Sigmoid colon (tissue), 7 donors: ENCODE measurements at places on chromosomes 12 and 14.

DNA sequence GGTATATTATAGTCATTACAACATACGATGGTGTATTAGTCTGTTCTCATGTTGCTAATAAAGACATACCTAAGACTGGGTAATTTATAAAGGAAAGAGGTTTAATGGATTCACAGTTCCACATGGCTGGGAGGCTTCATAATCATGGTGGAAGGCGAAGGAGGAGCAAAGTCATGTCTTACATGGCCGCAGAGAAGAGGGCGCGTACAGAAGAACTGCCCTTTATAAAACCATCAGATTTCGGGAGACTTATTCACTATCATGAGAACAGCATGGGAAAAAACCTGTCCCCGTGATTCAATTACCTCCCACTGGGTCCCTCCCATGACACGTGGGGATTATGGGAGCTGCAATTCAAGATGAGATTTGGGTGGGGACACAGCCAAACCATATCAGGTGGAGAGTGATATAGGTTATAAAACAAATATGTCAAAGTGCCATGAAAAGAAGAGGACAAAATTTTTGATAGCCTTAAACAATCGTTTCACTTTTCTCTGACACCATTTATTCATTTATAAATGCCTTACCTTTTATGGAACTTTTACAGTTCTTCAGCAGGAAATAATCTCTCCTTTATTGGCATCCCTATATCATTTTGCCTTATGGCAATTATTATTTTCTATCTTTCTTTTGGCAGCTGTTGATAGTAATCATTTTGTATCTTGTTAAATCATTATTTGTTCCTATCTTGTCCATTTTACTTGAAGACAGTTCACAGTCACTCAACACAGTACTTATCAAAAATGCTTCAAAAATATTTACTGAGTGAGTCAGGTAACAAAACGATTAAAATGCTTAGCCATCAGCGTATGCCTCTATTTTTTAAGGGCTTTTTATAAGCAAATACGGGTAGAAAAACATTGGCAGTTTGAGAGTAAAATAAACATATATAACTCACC is 196.0 kb downstream of the RAD51B start:
- no peak for DNase-seq

GRCh38 chr14:79057333-79057732 is 887.2 kb downstream of the NRXN3 start:
- DNase-seq, result no peak

- DNase-seq, result no peak
These were observed 46.0 kb downstream of the SPIC start for GRCh38 chr12:101521136-101521535.

GRCh38 chr12:49301760-49302159 is 6.8 kb downstream of the PRPH start:
- DNase-seq, result no peak

DNA sequence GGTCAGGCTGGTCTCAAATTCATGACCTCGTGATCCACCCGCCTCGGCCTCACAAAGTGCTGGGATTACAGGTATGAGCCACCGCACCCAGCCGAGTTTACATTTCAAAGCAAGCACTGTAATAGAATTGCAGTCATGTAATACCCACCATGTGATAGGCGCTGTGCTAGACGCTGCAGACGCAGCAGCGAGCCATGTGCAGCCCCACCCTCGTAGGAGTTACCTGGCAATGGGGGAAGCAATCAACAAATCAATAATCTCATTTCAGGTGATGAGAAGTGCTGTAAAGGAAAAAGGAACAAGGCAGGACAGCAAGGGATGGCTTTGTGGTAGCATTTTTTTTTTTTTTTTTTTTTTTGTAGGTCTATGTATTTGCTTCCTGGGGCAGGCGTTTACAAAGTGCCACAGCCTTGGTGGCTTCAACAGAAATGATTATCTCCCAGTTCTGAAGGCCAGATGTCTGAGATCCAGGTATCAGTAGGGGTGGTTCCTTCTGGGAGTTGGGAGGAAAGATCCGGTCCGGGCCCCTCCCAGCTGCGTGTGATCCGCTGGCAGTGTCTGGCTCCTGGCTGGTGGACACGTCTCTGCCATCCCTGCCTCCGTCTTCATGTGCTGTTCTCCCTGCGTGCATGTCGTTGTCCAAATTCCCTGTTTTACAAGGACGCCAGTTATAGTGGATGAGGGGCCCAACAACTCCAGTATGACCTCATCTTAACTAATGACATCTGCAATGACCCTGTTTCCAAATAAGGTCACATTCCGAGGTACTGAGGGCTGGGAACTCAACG is 72.8 kb downstream of the TNFAIP2 start:
- peak; percentile 47 for DNase-seq

DNA sequence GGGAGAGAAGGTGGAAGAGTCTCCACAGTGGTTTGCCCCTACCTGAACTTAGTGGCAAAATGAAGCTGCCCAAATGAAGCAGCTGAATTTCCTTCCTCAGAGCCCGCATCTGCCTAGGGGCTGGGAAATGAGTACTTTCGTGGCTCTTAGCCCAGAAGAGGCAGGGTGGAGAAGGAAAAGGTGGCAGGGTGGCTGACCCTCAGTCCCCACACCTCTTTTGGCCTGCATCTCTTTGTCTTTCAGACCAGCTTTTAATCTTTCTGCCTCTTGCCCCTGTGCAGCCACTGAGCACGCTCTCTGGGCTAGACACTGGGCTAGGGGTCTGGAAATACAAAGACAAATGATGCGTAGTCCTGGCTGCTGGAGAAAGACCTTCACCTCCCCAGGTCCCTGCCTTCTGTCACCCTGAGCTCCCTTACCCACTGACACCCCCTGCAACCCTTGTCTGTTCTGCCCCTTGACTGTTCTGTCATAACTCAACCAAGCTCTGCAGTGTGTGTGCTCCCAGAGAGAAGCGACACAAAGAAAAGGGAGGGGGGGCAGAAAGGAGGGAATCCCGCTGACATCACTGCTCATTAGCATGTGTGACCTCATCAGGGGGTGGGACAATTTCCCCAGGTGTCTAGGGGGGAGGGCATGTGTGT is 371 bp upstream of the REM2 start:
- DNase-seq, result peak; percentile 70

- DNase-seq, result no peak
These were observed 571.2 kb downstream of the BCL11B start for GRCh38 chr14:98700748-98701147.
